Fibroblast of skin of left biceps (primary cell): ENCODE measurements at places on chromosomes 16 and 17.
A peak's percentile ranks its signal among the peaks of the same experiment; 100 is the strongest.

DNA sequence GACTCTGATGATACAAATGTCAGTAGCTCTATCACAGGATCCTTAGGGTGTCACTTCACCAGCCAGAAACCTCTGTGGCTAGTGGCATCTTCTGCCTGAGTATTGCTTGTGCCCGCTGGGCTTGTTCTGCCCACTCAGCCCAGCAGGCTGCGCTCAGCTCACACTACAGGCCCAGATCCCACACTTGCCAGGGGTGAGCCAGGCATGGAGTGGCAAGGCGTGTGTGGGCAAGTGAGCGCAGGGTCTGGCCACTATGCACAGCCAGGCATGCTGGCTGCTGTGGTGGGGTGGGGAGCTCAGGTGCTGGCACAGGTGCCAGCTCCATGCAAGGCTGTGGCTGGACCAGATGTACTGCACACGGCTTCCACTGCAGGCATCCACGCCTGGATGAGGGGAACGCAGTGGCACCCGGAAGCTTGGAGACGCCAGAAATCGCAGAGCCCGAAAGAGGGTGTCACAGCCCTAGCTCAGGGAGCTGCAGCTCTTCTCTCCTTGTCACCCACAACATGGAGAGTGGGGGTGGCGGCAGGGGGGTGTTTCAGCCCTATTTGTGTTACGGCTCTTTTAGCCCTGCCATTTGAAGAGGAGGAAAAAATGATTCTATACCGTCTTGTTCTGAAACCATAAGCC, 10.2 kb downstream of the CFAP97D1 start:
- no peak for DNase-seq

- DNase-seq, result no peak
Observed at GRCh38 chr16:86317813-86318650, 192.3 kb upstream of the FOXF1 start.

GRCh38 chr16:12391956-12392355, 411.7 kb downstream of the CPPED1 start:
- no peak for DNase-seq

DNA sequence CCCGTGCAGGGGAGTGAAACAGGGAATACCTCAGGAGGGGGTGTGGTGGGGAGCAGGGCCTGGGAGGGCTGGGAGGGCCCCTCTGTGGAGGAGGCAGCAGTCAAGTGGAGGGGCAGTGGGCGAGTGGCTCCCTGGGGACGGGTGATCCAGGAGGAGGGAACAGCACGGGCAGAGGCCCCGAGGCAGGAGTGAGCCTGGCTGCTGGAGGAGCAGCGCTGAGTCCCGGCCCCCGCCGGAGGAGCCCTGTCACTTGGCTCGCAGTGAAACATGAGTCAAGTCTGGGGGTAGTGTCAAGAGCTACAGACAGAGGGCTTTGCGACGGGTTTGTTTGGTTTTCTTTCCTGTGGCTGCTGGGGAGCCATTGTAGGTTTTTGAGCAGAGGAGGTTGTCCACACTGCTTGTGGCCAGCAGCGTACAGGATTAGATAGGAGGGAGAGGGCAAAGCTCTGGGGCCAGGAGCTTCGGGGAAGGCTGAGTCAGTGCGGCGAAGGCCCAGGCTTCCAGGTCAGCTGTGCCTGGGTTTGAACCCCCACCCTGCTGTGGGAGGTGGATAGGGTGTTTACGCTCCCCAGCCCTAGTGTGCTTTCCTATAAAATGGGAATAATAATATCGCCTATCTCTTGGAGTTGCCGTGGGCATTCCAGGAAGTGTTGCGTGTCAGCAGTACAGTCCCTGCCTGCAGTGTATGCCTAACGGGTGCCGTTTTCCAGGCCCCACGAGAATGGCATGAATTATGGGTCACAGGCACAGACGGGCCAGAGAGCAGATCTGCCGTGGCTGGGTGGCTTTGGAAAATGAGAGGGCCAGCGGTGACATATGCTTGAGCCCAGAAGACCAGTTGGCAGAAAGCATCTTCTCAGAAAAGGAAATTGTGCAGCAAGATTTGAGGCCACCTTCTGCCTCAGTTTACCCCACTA, 115.9 kb upstream of the CIBAR2 start:
- DNase-seq, result no peak

DNA sequence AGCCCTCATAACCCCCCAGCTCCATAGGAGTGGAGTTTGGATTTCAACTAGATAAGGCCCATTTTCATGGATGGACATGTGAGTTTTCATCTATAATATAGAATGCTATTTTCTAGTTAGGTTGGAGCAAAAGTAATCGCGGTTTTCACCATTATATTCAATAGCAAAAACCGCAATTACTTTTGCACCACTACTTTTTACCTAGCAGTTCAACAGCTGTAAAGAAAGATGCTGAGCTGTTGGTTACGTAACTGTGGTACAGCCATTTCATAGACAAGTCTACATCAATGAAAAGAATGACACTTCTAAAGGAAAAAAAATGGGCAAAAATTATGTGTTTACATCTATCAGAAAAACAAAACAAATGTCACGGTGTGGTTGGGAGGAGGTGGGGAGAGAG, 507.7 kb downstream of the MAF start:
- no peak for DNase-seq

GRCh38 chr17:42227849-42228700, 33.8 kb upstream of the GHDC start:
- DNase-seq, result no peak

- no peak for DNase-seq
Observed at GRCh38 chr17:36060816-36061215, 3.3 kb upstream of the CCL18 start.

GRCh38 chr17:79294459-79295071, 219.9 kb downstream of the ENGASE start:
- peak; percentile 0 for DNase-seq

DNA sequence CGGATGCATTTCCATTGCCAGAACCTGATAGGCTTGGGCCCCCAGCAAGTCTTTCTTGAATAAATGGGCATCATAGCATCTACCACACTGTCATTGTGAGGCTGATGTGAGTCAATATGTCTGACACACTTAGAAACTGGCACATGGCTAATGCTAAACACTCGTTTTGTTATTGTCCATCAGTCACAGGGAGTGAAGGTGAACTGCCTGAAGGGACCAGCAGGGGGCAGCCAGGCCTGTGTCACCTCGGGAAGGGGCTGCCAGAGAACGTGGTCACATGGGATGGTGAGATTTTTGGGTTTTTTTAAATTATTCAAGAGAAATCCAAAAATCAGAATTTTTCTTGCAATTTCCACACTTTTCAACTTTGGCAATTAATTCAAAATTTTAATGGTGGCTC, 831 bp upstream of the RCVRN start:
- no peak for DNase-seq

DNA sequence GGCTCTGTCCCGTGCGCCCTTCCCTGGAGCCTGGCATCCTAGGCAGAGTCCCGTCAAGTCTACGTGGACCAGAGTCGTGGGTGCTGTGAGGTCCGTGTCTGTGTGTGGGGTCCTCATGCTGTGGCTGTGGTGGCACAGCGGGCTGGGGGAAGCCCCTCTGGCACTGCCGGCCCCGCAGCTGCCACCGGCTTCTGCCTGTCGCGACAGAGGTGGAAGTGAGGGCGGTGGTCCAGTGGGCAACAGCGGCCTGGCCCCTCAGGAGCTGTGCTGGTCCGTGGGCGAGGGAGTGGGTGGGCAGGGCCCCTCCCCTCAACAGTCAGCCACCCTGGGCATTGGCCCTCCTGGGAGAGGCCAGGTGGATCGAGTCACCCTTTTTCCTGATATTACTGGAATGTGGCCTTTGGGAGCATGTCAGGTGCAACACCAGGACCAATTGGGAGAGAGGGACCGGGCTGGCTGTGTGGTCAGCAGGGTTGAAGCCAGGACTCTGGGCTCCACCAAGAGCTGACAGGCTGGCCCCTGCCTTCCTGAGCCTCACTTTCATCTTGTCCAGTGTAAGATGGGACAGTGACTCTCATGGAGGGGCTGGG, 11.9 kb downstream of the BAIAP2 start:
- DNase-seq, result no peak

DNA sequence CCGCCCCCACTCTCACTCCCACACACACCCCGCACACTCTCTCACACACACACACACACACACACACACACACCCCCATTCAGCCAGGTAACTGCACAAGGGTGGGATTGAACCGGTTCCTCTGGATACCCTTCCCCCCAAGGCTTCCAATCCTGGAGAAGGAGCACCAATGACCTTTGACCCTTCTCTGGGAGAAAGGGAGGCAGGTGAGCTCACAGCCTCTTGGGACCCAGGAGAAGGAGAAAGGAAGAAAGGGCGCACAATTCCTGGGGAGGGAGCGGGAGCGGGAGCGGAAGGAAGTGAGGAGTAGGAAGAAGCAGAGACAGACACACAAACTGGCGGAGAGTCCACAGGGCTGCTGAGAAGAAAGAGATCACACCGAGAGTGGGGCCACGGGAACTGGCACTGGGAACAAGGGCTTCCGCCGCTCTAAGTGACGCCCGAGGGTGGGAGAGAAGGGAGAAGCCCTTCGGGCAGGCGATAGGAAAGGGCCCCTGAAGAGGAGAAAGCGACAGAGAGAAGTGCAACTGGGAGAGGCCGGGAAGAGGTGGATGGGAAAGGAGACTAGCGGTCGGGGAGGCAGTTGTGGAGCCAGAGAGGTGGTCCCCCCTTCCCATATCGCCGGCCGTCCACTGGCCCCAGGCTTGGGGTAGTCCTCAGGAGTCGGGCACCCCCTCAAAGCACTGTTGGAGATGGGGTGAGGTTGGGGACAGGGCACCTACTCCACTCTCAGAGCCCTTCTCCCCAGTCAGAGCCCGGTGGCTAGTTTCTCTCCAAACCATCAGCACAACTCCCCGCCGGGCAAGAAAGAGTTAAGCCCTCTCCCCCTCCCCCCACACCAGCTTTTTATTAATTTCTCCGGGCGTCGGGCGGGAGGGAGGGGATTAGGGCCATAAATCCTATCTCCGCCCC, 1.3 kb downstream of the SAMD14 start:
- no peak for DNase-seq

DNA sequence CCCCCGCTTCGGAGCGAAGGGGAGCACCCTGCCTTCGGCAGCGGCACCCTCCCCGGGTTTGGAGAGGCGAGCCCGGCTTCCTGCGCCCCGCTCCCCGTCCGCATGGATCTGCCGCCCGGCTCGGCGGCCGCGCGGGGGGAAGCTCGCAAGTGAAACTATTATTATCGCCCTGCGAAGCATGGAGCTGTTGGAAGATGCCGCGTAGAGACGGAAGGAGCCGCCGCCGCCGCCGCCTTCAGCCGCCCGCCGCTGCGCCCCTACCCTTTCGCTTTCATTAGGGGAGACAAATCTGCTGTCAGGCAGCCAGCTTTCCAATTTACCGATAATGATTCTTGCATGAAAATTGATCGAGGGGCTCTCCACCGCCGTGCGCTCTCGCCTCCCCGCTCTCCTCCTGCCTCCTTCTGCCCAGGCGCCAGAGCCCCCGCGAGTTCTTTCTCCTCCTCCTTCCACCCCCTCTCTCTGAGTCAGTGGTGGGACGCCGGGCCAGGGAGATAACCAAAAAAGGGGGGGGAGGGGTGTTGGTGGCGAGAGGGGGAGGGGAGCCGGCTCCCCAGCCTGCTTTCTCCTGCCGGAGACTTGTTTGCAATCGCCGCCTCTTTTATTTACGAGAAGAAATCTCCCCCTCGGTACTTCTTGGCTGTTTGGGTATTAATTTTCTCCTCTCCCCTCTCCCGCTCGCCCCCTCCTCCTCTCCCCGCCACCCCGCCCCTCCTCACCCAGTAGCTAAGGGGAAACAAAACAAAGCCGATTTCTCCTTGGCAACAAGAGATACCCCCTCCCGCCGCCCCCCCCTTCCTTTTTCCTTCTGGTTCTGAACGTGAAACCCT, 58.0 kb upstream of the GSE1 start:
- peak; percentile 53 for DNase-seq

DNA sequence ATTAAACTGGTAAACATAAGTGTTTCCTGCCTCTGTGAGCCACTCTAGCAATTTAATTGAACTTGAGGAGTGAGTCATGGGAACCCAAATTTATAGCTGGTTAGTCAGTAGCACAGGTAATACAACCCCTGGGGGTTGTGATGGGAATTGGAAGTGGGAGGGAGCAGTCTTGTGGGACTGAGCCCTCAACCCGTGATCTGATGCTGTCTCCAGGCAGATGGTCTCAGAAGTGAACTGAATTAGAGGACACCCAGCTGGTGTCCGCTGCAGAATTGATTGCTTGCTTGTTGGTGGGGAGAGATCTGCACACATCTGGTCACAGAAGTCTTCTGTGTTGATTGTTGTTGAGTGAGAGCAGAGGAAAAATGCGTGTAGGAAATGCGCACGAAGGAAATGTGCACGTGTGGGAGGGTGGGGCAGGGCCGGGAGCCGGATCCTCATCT, 7.7 kb upstream of the ST6GALNAC2 start:
- DNase-seq, result no peak

DNA sequence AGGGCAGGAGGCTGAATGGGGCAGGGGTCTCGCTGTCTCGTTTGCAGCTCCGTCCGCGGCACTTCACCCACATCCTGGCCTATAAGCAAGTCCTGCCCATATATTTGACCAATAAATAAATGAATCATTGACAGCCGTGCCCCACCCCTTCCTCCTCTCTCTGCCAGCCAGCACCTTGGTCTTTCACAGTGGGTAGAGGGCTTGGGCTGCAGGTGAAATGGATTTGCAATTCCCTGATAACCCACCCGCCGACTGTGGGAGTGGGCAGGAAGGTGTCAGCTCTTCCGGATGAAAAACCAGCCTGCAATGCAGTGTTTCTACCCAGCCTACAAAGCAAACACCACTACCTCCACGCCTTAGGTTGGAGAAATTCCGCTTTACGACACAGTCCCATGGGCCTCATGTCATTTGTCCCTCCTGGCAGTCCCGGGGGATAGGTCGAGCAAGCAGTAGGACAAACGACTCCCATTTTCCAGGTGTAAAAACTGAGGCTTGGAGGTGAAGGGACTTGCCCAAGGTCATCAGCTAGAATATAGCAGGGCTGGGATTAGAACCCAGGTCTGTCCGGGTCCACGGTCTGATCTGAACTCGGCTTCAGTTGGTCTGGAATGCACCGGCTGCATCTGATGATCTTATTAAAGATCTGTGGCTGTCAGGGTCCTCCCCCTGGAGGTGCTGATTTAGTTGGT, 79.0 kb downstream of the ABCC1 start:
- DNase-seq, result no peak

- DNase-seq, result peak; percentile 78
Observed at GRCh38 chr17:50604513-50604912, 30.2 kb upstream of the ABCC3 start.

GRCh38 chr16:88050952-88051660, 99.9 kb downstream of the BANP start:
- no peak for DNase-seq

DNA sequence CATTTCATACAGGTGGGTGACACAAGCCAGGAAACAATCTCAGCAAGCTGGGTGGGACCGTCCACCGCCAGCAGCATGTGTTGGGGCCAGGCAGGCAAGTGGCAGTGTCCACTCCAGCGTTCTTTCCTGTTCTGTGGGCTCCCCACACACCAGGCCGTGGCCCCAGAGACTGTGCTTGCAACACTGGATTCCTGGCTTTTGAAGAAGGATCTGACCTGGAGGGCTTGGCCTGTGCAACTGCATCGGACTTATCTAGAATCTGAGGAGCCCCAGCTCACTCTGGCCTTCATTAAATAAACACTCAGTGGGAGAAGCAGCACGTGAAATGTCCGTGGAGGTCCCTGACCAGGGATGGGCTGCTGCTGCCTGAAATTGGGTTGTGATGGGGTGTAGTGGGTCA, 3.2 kb downstream of the KSR1 start:
- DNase-seq, result no peak

- DNase-seq, result no peak
Observed at GRCh38 chr17:53141731-53142130, 681.0 kb upstream of the KIF2B start.

- no peak for DNase-seq
Observed at GRCh38 chr17:45814622-45815606, 29.8 kb upstream of the SPPL2C start.
